Activated CD4-positive, alpha-beta memory T cell treated with anti-CD3 and anti-CD28 coated beads for 36 hours (primary cell): ENCODE measurements at places on chromosomes 1 and 21. TPM values are rescaled to one million over a fixed set of nuclear protein-coding genes. Genes with fewer than 3 reads are reported as not detected.
A peak's percentile ranks its signal among the peaks of the same experiment; 100 is the strongest.

Gene LENEP
- total RNA-seq, result 0.56 TPM

DNA sequence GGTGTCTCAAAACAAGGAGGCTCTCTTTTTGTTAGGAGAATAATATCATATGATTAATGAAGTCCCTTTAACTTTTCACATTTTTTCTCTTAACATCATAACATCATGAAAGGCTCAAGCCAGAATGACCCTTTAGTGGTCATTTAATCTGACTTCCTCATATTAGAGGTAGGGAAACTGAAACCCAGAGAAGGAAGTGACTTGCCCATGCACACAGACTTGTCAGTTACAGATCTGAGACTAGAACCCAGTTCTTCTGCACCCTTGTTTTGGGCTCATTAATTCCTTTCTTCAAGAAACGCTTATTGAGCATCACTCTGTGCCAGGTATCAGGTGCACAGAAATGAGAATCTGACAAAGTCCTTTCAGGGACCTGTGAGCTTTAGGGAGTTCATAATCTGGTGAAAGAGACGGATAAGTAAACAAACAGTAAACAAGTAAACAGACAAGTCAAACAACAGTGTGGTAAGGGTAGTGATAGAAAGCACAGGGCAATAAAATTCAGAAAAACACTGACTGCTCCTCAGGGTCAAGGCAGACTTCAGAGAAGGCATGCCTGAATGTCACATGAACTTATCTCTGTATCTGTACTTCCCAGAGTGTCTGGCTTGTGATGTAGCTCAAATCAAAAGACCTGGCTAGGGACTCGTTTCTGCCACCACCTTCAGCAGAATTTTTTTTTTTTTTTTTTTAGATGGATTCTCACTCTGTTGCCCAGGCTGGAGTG, 38.3 kb upstream of the OSBPL9 start:
- no peak for DNase-seq

Gene NBPF8
- total RNA-seq, result 26.7 TPM

DNA sequence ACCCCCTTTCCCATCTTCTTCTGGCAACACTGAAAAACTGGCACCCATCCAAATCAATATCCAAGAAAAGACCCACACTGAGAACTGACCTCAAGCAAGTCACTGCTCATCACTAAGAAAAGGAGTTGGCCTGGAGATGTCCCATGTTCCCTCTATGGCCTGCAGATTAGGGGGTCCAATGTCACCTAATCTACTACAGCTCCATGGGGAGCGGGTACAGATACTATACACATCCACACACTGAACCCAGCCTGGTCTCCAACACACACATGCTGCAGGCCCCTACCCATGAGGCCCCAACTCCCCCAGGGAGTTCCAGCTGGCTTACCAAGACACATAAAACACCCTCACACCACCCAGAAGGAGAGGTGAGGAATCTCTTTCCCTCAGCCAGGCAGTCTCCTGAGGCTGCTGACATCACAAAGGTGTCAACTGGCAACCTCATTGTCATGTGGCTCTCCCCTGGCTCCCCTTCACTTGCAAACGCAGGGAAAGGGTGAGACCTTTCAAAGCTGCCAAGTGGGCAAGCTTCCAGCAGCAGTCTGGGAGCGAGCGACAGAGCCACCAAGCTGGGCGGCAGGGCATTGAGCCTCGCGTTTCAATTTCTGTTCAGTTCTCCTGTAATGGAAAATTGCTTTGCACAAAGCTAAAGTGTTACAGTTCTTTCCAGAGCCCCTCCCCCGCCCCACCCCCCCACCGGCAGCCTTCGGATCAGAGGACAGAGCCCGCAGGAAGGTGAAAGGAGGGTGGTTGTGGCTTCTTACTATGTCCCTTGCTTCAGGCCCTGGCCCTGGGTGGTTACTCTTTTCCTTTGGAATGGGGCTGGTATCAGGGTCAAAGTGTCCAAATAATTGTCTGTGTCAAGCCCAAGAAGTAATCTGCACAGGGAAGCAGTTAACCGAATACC, at the start of gene LRRC52:
LRRC52 (plus strand) TSS at position 469 of the 907 bp plus-strand sequence; CDS start at position 766, 297 bp downstream.
- DNase-seq, result no peak

- DNase-seq, result no peak
Measured at GRCh38 chr1:184223216-184223615, 163.6 kb upstream of the C1orf21 start.

Gene LRRC8B
- total RNA-seq, result 41.1 TPM

Gene FCER1A
- total RNA-seq, result not detected

Gene KCNAB2
- 196 TPM for total RNA-seq

GRCh38 chr1:24248859-24249258, 61.8 kb upstream of the IFNLR1 start:
- no peak for DNase-seq

- DNase-seq, result peak; percentile 77
Measured at GRCh38 chr1:19597496-19598309, 46.4 kb upstream of the NBL1 start.

- no peak for DNase-seq
Measured at GRCh38 chr1:214247501-214248041, 33.4 kb upstream of the SMYD2 start.

- no peak for DNase-seq
Measured at GRCh38 chr1:176416777-176417176, 46.2 kb upstream of the PAPPA2 start.

DNA sequence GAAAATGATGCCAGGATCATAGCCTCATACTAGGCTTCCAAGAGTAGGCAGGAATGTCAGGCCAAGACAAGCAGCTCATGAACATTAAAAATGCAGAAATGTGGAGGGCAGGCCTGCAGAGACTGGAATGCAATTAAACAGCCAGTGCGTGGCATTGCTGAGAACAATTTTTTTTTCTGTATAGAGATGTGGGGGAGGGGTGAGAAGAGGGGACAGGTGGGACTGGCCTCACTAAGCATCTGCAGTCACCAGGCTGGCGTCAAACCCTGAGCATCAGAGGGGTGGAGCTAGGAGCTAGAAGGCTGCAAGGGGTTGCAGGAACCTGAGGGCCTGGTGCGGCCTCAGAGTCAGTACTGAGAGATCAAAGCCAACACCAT, 114.1 kb downstream of the TNR start:
- DNase-seq, result no peak

Gene MMP23B
- total RNA-seq, result 0.61 TPM

DNA sequence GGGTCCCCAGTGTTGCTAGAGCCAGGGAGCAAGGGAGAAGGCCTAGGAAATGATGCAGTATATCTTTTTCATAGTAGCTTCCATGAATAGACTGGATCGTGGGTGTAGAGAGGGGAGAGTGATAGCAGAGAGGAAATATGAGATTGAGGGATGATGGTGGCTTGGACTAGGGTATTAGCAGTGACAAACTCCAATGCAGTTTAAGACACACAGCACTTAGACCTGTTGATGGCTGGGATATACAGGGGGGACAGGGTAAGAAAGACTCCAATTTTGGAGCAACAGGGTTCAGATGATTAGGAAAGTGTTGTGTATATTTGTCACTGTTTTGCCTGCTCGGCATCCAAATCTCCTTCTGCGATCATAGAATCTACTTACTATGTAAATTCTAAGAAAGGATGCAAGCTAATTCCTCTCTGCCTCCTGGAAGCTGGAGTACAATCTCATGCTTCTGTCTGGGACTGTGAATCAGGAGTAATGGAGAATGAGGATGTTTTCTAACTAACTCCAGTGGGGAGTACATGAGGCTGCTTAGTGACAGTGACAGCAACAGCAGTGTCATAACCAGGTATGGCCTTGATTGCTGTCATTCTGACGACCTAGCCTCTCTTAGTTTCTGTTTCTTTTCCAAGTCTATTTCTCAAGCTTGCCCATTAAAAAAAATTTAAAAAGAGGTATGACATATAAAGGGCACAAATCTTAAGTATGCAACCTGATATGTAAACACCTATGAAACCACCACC, 47.5 kb downstream of the SYDE2 start:
- no peak for DNase-seq

Gene FCRL1
- total RNA-seq, result not detected

Gene FCMR
- 65.7 TPM for total RNA-seq

Gene NPHS2
- not detected for total RNA-seq

Gene MPZ
- 5.8 TPM for total RNA-seq

Gene TAS1R3
- total RNA-seq, result not detected

- DNase-seq, result no peak
Measured at GRCh38 chr1:236659792-236660587, 26.3 kb upstream of the ACTN2 start.

DNA sequence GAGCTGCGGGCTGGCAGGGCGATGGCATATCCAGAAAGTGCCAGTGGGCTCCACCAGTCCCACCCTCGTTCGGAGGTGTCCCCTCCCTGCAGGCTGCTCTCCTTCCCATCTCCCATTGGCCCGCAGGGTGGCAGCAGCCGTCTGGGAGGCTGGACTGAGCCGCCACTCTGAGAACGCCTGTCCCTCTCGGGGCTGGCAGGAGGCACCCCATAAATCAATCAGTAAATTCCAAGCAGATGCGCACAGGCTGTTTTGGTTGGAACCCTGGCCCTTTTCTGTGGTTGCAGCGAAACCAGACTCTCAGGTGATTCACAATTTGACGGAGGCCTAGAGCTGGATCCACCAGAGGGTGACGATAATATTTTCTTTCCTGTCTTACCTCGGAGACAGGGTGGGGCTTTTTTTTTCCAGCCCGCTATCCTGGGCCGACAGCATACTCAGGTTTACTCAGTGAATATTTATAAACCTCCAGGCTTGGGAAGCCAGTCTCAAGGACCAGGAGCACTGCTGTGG, 99.7 kb downstream of the GLIS1 start:
- peak; percentile 30 for DNase-seq
